Stimulated activated CD8-positive, alpha-beta memory T cell treated with anti-CD3 and anti-CD28 coated beads, Interleukin-2, amount 100 ng/mL, for 1 hour (primary cell): ENCODE measurements at places on chromosomes 3 and 15.

DNA sequence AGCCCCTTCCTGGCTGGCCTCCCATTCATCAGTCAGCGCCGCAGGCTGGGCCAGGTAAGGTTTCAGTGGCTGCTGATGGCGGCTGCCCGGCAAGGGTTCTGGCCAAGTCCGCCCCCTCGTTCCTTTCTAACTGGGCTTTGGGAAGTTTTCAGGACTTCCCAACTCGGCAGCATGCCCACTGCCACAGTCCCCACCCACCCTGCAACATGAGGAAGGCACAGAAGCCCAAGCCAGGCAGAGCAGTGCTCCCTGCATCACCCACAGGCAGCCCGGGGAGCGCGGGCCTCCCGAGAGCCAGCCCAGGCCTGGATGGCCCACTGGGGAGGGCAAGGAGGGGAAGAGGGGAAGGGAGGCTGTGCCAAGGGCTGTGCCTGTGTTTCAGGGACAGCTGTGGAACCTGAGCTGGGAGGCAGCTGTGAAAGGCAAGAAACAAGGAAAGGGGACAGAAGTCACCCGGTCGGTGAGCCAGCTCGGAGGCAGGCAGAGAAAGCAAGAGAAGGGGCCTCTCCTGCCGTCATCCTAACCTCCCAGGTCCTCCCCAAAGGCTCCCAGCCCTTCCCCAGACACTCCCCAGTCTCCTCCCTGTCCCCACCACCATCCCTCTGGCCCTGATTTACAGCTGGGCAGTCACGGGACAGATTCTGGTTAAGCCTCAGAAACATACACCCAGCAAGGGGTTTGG, 73.9 kb downstream of the CPN2 start:
- DNase-seq = no peak

- DNase-seq = no peak
These were observed 23.4 kb downstream of the SOX14 start for GRCh38 chr3:137787529-137787928.

DNA sequence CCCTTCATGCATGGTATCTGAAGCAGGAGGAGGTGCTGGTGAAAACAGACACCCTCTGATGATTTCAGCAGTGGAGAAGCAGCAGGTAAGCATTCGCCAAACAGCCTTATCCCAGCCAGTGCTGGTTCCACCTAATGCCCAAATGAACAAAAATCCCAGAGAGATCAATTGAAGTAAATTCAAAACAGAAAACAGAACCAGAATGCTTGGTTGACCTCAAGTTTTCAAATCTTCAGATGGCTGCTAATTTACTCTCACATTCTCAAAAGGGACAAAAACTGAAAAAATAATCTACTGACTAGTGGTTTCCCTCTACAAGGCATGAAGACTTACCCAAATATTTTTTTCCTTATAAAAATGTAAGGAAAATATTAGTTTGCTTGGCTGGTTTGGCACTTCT, 87.0 kb upstream of the MYO5C start:
- no peak for DNase-seq

DNA sequence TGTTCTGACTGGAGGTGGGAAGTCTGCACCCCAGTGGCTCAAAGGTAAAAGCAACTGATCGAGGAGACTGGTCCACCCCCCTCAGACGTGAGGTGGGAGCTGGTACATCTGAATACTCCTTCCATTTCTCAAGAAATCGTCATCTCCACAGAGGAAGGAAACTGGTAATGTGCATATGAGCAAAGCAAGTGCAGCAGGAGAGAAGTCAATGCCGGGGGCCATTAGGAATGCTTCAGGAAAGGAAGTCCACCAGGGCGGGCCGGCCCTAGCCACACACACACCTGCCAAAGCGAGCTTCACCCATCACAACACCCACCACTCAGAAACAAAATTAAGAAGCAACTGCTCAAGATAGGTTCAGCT, 8.5 kb downstream of the TBC1D2B start:
- DNase-seq = no peak

DNA sequence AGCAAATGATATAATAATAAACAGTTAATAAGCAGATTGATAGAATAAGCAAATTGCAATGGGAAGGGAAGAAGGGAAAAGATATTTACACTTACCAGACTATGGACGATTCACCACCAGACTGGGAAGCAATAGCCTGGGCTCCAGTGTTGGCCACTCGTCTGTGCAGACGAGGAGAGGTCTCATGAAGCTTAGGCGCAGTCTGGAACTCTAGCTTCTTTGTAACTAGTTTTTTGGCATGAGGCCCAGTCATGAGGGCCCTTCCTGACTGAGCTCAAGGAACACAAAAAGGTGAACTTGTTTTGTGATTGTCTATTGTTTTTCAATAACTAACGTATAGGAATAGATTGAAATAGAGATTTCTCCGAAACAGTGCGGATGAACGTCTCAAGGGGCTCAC, 63.3 kb upstream of the GATM start:
- DNase-seq = no peak

- no peak for DNase-seq
These were observed 53.5 kb downstream of the DGKG start for GRCh38 chr3:186308549-186308948.
